ENCODE measurements at places on chromosomes 5 and 9.
A peak's percentile ranks its signal among the peaks of the same experiment; 100 is the strongest.

DNA sequence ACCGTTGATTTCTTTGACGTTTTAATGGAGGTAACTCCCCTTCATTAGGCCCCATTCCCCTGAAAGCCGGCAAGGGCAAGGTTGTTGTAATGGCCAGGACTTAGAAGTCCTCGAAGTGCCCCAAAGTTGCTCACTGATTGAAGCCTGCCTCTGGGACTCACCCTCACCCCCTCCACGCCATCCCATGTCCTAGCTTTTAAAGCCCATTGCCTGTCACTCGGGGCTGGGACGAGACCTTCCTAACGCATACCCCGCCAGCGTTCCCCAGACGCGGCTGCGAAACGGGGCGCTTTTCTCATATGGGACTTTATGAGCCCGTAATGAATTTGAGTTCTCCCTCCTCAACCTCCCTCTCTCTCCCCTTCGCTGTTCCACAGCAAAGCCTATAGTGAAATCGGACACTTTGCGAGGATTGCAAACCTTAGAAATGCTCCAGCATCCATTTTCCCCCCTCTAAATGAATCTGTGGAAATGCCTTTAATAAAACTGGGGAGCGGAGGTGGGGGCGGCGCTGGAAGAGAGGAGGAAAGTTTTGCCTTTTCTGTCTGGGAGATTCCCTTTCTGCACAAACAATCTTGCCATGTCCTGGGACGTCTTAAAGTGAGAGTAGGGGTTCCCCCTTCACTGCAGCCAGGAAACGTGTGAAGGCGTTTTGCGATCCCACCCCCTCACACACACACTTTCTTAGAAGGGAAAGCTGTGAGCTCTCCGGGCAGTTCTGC lies 1.5 kb downstream of the PAPPA start:
- DNase-seq = peak; percentile 39

- DNase-seq = no peak
Measured at GRCh38 chr9:32258482-32258881, 126.0 kb upstream of the ACO1 start.

DNA sequence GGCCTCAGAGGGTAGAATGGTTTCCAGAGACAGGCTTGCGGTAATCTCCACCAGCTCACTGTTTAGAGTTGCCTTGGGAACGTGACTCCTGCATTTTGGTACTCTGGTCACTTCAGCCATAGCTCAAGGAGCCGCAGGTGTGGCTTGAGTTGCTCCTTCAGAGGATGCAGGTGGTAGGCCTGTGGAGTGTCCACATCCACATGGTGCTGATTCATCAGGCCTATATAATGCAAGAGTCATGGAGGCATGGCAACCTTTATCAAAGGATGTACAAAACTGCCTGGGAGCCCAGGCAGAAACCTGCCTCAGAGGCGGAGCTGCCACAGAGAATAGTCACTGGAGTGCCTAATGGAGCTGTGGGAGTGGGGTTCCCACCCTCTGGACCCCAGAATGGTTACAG lies 114.2 kb downstream of the ANXA1 start:
- no peak for DNase-seq

DNA sequence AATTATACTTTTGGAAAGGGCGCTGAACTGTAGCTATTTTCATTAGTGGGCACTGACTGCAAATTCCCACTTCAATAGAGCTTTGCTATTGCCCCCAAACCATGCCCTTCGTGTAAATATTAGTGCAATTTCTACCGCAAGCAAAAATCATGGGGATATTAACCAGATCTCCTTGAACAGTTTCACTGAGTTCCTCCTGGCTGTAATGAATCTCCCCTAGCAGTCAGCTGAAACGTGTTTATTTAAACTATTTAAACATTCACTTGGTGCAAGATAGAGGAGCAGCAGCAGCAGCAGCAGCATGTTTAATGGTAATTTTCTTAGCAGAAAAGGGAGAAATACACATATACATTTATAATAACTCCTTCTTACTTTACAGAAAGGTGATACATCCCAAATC lies 54.4 kb downstream of the ARRDC3 start:
- no peak for DNase-seq

- DNase-seq = no peak
Measured at GRCh38 chr5:167730121-167730520, 561.3 kb upstream of the WWC1 start.

DNA sequence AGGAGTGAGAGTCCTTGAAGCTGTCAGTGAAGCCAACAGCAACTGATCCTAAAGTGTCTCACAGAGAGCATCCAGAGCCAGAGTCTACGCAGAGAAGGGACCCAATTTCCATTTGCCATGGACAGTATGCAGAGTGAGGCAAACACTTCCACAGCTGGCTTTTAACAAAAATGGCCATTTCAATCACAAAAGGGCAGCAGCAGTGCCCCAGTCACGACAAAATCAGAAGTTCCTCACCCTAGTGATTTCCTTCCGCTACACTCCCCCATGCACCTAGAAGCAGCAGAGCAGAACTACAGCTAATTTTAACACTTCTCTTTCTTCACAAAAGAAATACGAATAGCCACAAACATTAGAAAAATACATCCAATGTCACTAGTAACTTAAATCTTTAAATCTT lies 27.9 kb downstream of the FBXW11 start:
- no peak for DNase-seq

- no peak for DNase-seq
Measured at GRCh38 chr9:18056993-18057369, 417.0 kb upstream of the ADAMTSL1 start.

GRCh38 chr9:136728548-136729123 lies 14.1 kb downstream of the LCN10 start:
- DNase-seq = peak; percentile 90

DNA sequence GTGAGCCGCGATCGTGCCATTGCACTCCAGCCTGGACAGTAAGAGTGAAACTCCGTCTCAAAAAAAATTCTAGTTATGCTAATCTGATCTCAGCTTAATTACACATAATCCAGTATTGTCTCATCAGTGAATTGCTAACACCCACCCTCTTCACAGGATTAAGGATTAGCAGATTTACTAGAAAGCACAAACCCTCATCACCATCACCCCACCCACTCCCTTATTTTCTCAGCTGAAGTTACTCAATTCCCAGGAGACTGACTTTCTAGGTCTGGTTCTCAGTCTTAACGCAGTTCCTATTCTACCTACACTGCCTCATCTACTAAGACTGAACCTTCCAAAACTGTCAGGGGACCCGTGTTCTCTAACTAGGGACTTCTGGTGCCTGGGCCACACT lies 9.0 kb downstream of the TOR1B start:
- no peak for DNase-seq

All from H7 (cell line).